Activated T-cell treated with anti-CD3 and anti-CD28 coated beads, Interleukin-2, amount 50 U/mL, for 48 hours (primary cell): ENCODE measurements at places on chromosomes 7 and 10.
A peak's percentile ranks its signal among the peaks of the same experiment; 100 is the strongest.

- DNase-seq, result no peak
Measured at GRCh38 chr10:98587156-98587837, 140.6 kb upstream of the HPS1 start.

GRCh38 chr7:17907014-17907413, 33.3 kb downstream of the SNX13 start:
- DNase-seq, result no peak

DNA sequence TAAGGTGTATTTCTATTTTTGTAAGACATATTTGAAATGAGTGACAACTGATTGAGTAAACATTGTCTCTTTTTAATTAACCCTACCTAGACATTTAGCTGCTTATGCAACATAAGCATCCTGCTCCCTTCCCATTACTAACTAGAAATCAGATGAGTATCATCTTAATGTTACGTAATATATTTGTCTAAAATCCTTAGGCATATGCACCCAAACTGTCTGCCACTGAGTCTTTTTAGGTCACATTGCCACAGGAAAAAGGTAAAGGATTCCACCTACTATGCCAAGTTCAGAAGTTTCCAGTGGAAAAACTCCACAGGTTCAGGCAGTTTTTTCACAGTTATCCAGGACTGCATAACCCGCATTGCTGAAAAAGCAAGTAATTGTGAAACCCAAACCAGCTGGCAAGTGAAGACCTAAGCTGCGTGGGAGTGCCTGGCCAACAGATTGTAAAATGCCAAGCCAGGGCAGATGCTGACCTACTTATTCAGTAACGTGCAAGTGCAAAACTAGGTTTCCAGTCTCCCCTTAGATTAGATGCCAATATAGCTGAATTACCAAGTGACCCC, 983.7 kb downstream of the GATA3 start:
- no peak for DNase-seq

GRCh38 chr10:46551701-46552525, 4.5 kb downstream of the GPRIN2 start:
- peak; percentile 15 for DNase-seq

DNA sequence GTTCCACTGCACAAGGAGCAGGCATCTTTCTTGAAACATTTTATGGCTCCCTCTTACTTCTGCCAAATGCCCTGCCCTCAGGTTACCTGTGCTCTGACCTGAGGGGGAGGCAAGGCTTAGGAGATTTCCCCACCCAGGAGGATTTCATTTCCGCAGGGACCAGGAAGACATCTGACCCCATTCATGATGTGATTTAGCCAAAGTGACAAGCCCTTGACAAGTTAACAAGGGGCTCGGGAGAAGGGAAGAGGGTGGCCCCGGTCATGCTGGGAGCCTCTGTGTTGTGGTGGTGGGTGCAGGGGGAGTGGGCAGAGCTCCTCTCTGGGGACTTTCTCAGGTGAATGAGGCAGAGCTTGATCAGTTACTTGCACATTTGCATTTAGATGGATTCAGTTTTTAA, 18.9 kb downstream of the GIMAP5 start:
- peak; percentile 33 for DNase-seq

DNA sequence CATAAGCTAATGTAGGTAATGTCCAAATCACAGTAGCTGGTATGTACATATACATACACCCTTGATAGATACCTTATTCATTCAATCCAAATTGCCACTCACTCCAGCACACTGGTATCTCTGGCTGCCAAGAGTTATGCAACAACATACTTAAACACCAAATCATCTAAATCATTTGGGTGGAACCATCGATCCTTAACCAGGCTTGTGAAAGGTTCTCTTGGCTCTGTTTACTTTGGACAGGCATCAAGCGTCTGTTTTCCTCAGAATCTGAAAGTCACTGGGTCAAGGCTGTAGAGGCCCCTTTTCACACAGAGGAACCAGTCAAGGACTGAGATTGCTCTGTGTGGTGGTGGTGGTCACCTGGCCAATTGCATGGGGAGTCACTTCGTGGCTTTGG, 24.6 kb downstream of the JAZF1 start:
- DNase-seq, result no peak

GRCh38 chr10:22992621-22993020, 64.8 kb downstream of the ARMC3 start:
- DNase-seq, result no peak

DNA sequence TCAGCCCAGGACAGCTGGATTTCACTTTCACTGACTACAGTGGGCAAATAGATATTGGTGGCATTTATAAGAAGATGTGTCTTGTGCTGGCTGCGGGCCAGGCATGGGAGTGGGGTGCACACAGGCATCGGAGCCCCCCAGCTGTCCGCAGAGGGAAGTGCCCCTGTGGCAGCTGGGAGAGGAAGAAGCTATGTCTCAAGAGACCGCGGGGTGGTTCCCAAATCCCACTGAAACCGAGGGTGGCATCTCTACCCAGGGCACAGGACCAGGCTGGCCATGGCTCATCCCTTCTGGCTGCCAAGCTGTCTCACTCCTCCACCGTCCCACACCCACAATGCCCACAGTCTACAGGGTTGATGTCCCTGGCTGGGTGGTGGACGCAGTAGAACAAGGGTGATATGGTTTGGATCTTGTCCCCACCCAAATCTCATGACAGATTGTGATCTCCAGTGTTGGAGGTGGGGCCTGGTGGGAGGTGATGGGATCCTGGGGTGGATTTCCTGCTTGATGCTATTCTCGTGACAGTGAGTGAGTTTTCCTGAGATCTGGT, 94.8 kb downstream of the TCERG1L start:
- no peak for DNase-seq

- no peak for DNase-seq
Measured at GRCh38 chr7:35758421-35758820, 42.4 kb upstream of the SEPTIN7 start.

DNA sequence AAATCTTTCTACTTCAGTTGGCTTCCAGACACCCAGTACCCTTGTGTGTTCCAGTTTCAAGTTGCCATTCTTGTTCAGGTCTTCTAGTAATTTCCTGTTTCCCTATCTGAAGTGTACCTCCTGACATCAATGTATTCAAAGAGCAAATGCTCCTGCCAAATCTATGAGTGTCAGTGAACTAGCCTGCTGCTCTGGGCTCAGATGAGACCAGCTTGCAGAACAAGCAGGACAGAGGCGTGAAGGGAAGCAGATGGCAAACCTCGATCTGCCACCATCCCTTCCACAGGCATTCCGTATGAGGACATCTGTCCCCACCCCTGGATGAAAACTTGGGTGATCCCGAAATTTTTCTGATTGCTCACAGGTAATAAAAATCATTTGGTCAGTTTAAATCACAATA, 4.4 kb upstream of the MPP7 start:
- DNase-seq, result no peak

- DNase-seq, result no peak
Measured at GRCh38 chr10:118310822-118311221, 31.3 kb downstream of the FAM204A start.

DNA sequence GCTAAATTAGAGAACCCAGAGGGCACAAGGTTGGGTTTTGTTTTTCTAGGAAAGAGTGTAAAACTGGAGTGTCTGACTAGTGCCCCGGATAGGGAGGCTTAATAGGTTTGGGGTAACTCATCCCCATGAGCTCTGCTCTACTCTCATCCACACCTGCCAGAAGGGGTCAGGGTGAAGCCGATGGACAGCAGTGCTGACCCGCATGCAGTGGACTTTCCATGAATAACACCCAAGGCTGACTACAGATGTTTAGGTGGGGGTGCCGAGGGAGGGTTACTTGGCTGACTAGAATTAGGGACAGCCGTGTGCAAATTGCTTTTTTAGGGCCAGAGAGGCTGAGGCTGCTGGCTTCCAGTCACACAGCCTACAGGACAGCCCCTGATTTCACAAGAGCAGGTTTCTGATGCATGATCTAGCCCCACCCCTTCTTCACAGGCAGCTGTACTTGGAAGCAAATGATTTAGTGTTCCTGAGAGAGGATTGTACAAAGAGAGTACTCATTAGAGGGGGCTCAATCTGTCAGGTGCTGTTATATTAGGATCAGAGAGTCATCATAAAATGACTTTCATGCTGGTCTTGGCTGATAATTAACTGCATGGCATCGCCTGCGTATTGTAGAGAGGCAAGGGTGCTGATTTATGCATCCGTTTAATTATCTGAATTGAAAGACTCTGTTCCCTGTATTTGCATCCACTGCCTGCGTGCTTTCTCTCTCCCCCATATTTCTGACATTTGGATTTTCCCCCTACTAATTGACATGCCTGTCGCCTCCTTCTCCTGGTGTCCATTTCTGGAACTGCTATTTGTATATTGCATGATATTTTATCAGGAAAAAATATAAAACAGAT, 9.5 kb downstream of the INHBA start:
- no peak for DNase-seq

GRCh38 chr10:44030132-44030531, 354.8 kb downstream of the CXCL12 start:
- peak; percentile 23 for DNase-seq

DNA sequence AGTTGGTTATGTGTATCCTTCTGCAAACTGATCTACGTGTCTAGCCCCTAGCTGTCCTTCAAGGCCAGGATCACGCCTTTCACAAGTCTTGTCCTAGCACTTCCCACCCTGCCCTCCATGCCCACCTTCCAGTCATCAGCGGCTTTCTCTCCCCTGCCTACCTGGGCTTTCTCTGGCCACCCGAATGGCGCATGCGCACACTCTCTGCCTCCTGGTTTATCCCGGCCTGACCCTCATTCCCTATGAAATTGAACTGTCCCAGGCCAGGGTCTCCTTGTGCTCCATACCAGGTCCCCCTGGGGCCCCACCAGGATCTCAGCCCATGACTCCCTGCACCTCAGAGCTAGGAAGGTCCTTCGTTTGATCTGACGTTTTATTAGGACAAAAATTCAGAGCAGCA, 31.6 kb upstream of the CTBP2 start:
- DNase-seq, result no peak

DNA sequence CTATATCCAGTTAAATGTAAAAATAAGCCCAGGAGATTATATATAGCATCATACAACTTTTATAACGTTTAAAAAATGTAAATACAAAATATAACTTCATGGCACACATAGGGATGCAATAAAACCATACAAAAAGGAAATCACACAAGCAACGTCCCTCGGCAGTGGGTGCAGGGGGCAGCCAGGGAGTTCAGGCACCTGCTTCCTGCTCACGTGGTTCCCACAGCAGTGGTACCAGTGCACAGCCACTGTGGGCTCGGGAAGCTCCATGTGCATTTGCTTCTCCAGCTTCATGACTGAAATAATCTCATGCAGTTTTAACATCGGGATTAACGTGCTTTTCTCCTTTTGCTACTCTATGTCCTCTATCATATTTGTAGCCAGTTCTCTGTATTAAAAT, 255.5 kb upstream of the CXCL12 start:
- DNase-seq, result no peak

GRCh38 chr7:109996411-109996810, 1094.5 kb upstream of the LRRN3 start:
- DNase-seq, result no peak
